Epithelial cell of prostate (primary cell): ENCODE measurements at places on chromosomes 7 and 10.
A peak's percentile ranks its signal among the peaks of the same experiment; 100 is the strongest.

DNA sequence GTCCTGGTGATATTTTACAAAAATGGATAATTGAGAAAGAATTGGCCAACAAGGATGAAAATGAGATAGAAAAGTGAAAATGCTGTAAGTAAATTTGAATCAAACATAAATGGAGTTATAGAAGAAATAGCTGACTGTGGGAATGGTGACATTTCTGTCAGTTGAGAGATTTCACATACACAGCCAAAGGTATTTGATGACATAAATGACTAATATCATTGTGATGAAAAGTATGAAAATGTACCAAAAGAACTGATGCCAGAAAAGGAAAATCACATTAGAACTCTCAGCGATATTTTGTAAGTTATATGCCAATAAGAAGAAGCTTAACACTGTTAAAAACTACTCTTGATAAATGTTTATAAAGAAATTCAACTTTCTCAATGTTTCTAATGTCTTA lies 54.9 kb downstream of the TFPI2 start:
- DNase-seq, result no peak

- DNase-seq, result no peak
Measured at GRCh38 chr7:143303733-143304132, 12.2 kb upstream of the CLCN1 start.

GRCh38 chr10:14397066-14397465 lies 66.3 kb upstream of the FRMD4A start:
- no peak for DNase-seq

DNA sequence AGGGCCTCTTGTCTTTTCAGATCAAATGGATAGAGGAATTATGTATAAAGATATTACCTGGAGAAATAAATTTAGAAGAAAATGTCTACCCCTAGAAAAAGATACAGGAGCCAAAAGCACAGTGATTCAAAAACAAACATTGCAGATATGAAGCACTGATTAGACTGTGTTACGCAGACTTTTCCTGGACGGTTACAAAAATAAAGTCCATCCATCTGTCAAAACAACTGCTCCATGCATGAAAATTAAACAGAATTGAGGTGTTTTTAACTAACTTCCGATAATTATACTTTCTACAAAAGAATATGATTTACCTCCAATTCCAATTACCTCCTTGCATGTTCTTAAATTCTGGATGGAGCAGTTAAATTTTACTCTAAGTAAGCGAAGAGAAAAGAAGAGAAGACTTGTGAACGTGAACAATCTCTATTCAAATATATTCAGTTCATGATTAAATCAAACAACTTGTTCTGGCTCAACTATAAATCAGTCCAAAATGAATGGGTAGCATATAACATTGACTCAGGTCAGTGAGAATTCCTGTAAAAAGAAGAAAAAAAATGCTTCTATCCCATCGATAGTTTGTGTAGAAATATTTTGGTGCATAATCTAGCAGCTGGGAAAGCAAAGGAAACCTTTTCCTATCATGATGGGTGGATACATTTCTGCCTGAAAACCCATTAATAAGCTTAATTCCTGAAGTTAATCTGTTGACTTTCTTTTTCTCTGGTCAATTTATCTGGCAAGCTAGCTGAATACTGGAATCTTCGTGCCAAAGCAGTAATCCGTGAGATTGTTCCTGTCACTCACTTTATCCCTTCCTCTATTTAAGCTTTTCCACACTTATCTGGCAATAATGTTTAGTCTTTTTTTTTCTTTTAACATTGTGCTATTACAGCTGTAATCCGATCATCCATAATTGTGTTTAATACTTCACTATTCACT lies 80.4 kb downstream of the SEMA3A start:
- DNase-seq, result no peak

GRCh38 chr7:81161451-81162075 lies 242.7 kb upstream of the SEMA3C start:
- peak; percentile 85 for DNase-seq

DNA sequence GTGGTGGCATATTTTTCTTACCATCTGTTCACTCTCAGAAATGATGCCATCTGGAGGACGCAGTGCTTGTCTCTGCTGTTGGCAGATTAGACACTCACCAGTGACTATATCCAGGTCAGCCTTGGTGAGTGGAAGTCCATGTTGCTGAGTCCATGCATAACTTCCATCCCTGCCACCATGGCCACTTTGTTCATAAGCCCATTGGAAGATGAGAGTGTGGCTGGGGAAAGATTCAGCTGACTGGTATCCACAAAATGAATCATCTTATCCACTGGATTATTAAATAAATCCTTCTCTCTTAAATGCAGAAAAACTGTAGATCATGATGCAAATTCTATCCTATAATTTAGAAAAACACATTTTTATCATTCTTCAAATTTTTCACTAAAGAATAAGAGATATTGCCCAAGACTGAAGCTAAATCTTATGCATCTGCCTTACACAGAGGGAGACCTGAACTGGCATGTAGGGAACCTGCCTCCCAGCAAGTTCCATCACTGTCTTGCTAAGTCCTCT lies 726.9 kb downstream of the TNS3 start:
- DNase-seq, result no peak
